ENCODE measurements at places on chromosomes 12 and 14. TPM values are rescaled to one million over a fixed set of nuclear protein-coding genes. Genes with fewer than 3 reads are reported as not detected.

DNA sequence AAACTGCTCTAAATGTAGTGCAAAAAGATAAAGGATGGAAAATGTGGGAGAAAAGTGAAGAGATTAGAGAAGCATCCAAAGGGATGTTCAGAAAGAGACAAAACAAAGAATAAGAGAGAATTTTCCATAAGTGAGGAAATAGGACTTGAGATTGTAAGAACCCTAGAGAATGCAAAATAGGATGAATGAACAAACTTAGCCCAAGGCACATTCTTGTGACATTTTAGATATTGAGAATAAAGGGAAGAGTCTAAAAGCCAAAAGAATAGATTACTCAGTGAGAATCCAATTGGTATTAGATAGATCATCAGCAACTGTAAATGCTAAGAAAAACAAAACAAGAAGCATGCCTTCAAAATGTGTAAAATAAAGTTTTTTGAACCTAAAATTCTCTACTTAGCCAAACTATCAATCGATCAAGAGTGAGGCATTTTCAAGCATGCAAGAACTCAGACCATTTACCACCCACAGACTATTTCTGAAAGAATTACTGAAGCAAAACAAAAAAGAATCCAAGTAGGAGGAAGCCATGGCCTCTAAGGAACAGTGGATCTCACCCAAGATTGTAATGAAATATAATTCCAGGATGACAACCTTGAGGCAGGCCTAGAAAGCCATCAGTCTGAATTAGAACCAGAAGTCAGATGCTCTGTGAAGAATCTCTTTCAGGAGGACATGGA is 33.5 kb downstream of the DYRK2 start:
- no peak overlapping the region for H3K4me3 ChIP-seq
- H3K27me3 ChIP-seq = no peaks in the 10 kb centered on the region
- DNase-seq = no peak
- peaks cover 5% of the 10 kb centered on the region for H3K4me1 ChIP-seq
- H3K27ac ChIP-seq = no peak overlapping the region

- H3K4me3 ChIP-seq = peak overlapping the region; percentile 55
- no peaks in the 10 kb centered on the region for H3K36me3 ChIP-seq
- peaks cover 49% of the 10 kb centered on the region for H3K4me1 ChIP-seq
- no peak overlapping the region for H3K27ac ChIP-seq
- no peaks in the 10 kb centered on the region for H3K27me3 ChIP-seq
Observed at GRCh38 chr14:74960736-74961135, 5.3 kb upstream of the PGF start.

GRCh38 chr12:76670776-76671175 is 93.1 kb upstream of the ZDHHC17 start:
- no peaks in the 10 kb centered on the region for H3K27me3 ChIP-seq
- H3K4me3 ChIP-seq = no peak overlapping the region
- peaks cover 10% of the 10 kb centered on the region for H3K4me1 ChIP-seq
- DNase-seq = no peak

GRCh38 chr12:59699421-59700152 is 103.8 kb downstream of the SLC16A7 start:
- H3K4me1 ChIP-seq = no peaks in the 10 kb centered on the region
- no peaks in the 10 kb centered on the region for H3K36me3 ChIP-seq
- no peaks in the 10 kb centered on the region for H3K27me3 ChIP-seq
- no peak overlapping the region for H3K4me3 ChIP-seq

- peak overlapping the region; percentile 95 for H3K4me3 ChIP-seq
- H3K27me3 ChIP-seq = no peaks in the 10 kb centered on the region
- peaks cover 41% of the 10 kb centered on the region for H3K4me1 ChIP-seq
- no peak for DNase-seq
Observed at GRCh38 chr12:30754383-30754749, 385 bp downstream of the CAPRIN2 start.

GRCh38 chr14:30375296-30375892 is 183.6 kb upstream of the G2E3 start:
- H3K36me3 ChIP-seq = no peaks in the 10 kb centered on the region
- H3K4me3 ChIP-seq = no peak overlapping the region
- peak; percentile 57 for DNase-seq
- H3K4me1 ChIP-seq = peaks cover 4% of the 10 kb centered on the region
- peaks cover 3% of the 10 kb centered on the region for H3K27me3 ChIP-seq

- H3K36me3 ChIP-seq = peaks cover 40% of the 10 kb centered on the region
- H3K27ac ChIP-seq = peak overlapping the region; percentile 100
- DNase-seq = peak; percentile 73
- H3K27me3 ChIP-seq = peaks cover 39% of the 10 kb centered on the region
- H3K4me3 ChIP-seq = peak overlapping the region; percentile 98
- peaks cover 63% of the 10 kb centered on the region for H3K4me1 ChIP-seq
Observed at GRCh38 chr12:6532927-6533652, 1.2 kb upstream of the GAPDH start.

DNA sequence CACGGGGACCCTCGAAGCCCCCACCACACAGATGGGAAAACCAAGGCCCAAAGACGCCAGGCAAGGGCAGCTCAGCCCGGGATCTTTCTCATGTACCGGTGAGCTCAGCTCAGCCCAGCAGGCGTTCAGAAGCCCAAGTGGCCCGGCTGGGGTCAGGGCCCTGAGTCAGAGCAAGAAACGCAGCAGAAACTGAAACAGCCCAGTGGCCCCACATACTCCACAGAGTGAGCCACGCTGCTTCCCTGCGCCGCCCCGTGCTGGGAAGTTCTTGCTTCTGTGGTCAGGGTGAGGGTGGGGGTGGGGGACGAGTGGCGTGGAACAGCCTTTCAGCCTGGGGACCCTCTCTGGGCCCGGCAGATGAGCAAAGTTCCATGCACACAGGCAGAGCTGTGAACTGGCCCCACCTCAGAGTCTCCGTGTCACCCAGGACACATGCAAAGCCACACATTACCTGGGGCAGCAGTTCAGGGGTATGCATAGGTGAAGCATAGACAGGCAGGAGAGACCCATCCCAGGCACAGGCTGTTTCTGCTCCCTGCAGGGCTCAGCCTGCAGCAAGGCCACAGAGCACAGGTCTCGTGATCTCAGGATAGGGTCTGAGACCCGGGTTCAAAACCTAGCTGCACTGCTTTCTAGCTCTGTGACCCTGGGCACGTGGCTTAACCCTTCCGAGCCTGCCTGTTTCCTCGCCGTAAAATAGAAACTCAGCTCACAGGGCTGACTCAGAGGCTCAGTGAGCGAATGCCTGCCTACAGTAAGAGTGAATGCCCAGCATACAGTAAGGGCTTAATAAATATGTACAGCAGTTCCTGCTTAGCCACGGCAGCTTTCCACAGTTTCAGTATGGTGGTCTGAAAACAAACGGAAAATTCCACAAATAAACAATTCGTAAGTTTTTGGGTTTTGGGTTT is 21.6 kb downstream of the NCOR2 start:
- no peaks in the 10 kb centered on the region for H3K27me3 ChIP-seq
- H3K27ac ChIP-seq = no peak overlapping the region
- no peak for DNase-seq
- no peaks in the 10 kb centered on the region for H3K36me3 ChIP-seq
- H3K4me1 ChIP-seq = peaks cover 13% of the 10 kb centered on the region

GRCh38 chr12:125330645-125331341 is 265.6 kb downstream of the AACS start:
- H3K4me3 ChIP-seq = peak overlapping the region; percentile 65
- H3K27me3 ChIP-seq = no peaks in the 10 kb centered on the region
- H3K4me1 ChIP-seq = peaks cover 51% of the 10 kb centered on the region
- H3K27ac ChIP-seq = no peak overlapping the region
- DNase-seq = peak; percentile 92
- H3K36me3 ChIP-seq = peaks cover 7% of the 10 kb centered on the region

- no peak overlapping the region for H3K27ac ChIP-seq
- no peak for DNase-seq
- no peak overlapping the region for H3K4me3 ChIP-seq
- H3K36me3 ChIP-seq = peaks cover 2% of the 10 kb centered on the region
- no peaks in the 10 kb centered on the region for H3K27me3 ChIP-seq
Observed at GRCh38 chr12:14986449-14986848, 13.6 kb downstream of the PDE6H start.

- H3K27me3 ChIP-seq = no peaks in the 10 kb centered on the region
- H3K4me3 ChIP-seq = no peak overlapping the region
- DNase-seq = no peak
- peaks cover 10% of the 10 kb centered on the region for H3K36me3 ChIP-seq
- H3K4me1 ChIP-seq = peaks cover 7% of the 10 kb centered on the region
Observed at GRCh38 chr12:113314121-113314529, 20.8 kb downstream of the SLC8B1 start.

- peaks cover 7% of the 10 kb centered on the region for H3K4me1 ChIP-seq
- H3K27me3 ChIP-seq = no peaks in the 10 kb centered on the region
- no peak overlapping the region for H3K27ac ChIP-seq
Observed at GRCh38 chr14:86179980-86180379, 650.0 kb downstream of the FLRT2 start.

DNA sequence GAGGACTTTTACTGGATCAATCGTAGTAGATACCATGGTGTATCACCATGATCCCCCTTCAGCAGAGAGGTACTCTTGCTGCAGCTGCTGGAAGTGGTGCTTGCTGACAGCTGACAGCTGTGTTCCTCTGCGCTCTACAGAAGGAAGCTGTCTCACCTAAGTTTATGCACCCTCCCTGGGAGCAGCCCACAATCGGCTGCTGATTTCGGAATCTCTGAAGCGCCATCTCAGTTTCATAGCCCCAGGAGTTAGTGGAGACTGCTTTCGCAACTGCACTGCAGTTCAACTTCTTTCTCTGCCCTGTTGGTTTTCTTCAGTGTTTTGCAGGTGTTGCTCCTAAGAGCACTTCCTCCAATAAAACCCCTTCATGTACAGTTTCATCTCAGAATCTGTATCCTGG is 237.9 kb downstream of the PAWR start:
- H3K27me3 ChIP-seq = no peaks in the 10 kb centered on the region
- peaks cover 4% of the 10 kb centered on the region for H3K4me1 ChIP-seq
- DNase-seq = no peak
- H3K4me3 ChIP-seq = no peak overlapping the region
- no peak overlapping the region for H3K27ac ChIP-seq
- H3K36me3 ChIP-seq = peaks cover 3% of the 10 kb centered on the region

DNA sequence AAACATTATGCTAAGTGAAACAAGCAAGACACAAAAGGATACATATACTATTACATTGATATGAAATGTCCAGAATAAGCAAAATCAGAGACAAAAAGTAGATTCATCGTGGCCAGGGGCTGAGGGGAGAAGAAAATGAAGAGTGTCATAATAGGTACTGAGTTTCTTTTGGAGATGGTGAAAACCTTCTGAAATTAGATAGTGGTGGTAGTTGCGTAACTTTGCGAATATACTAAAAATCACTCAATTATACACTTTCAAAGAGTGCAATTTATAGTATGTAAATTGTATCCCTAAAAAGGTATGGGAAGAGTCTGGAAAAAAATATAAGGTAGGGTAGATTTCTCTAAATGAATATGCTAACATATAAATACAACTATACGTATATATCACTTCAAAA is 22.2 kb downstream of the KANSL2 start:
- H3K36me3 ChIP-seq = peaks cover 4% of the 10 kb centered on the region
- DNase-seq = no peak
- H3K4me1 ChIP-seq = no peaks in the 10 kb centered on the region
- no peaks in the 10 kb centered on the region for H3K27me3 ChIP-seq

- H3K4me1 ChIP-seq = peaks cover 27% of the 10 kb centered on the region
- H3K27me3 ChIP-seq = peaks cover 2% of the 10 kb centered on the region
- no peaks in the 10 kb centered on the region for H3K36me3 ChIP-seq
- no peak for DNase-seq
- H3K4me3 ChIP-seq = peak overlapping the region; percentile 96
- peak overlapping the region; percentile 91 for H3K27ac ChIP-seq
Observed at GRCh38 chr12:121352682-121353018, 439 bp upstream of the ANAPC5 start.

GRCh38 chr12:27185234-27186021 is 58.7 kb upstream of the STK38L start:
- H3K36me3 ChIP-seq = no peaks in the 10 kb centered on the region
- H3K27ac ChIP-seq = no peak overlapping the region
- H3K4me1 ChIP-seq = no peaks in the 10 kb centered on the region
- DNase-seq = no peak
- no peaks in the 10 kb centered on the region for H3K27me3 ChIP-seq

DNA sequence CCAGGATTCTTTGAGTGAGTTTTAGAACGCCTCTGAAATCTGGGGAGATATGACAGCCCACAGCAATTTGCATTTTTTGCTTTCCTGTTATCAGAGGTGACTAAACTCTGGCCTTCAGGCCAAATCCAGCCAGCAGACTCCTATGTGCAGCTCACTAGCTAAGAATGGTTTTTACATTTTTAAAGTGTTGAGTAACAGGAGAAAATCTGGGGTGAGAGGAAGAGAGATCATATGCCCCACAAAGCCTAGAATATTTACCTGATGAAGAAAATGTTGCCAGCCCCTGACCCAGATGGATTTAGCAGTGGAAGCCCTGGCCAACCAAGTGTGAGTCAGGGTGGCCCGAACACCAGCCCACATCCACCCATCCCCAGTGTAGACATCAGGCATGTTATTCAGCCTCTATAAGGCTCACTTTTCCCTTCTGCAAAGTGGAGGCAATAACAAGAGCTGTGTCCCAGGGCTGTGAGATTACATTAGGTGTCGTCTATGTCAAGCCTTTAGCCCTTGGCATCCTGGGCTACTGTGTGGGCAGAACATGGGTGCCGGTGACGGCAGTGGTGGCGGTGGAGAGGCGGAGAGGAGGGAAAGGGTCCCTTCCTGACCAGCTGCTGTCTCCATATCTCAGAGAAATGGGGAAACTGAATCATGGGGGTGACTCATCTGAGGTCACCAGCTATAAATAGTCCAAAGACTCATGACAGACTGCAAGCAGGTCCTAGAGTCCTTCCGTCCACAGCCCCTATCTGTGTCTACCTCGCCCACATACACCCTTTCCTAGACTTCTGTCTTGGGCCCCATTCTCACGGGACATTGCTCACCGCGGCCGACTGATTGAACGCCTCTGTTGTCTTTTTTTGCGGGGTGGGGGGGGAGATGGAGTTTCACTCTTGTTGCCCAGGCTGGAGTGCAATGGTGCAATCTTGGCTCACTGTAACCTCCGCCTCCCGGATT is 32.6 kb upstream of the CD9 start:
- H3K4me1 ChIP-seq = no peaks in the 10 kb centered on the region
- H3K27ac ChIP-seq = no peak overlapping the region
- H3K27me3 ChIP-seq = no peaks in the 10 kb centered on the region
- no peak for DNase-seq
- no peak overlapping the region for H3K4me3 ChIP-seq

CPM gene
- not detected for total RNA-seq

TAS2R7 gene
- total RNA-seq = 0.21 TPM

SERPINA1 gene
- not detected for total RNA-seq

IL26 gene
- total RNA-seq = not detected

GALNT9 gene
- total RNA-seq = 1.3 TPM

TSHR gene
- total RNA-seq = not detected

DEGS2 gene
- not detected for total RNA-seq
